Stimulated activated naive CD4-positive, alpha-beta T cell (primary cell): ENCODE measurements at places on chromosomes 6 and 20.
A peak's percentile ranks its signal among the peaks of the same experiment; 100 is the strongest.

GRCh38 chr20:9514461-9515213, at the start of gene LAMP5:
Gene LAMP5 (plus strand): TSS chr20:9514590. CDS start chr20:9514853, 263 bp downstream.
- no peak for DNase-seq

- DNase-seq: peak; percentile 22
These were observed 50.4 kb downstream of the PDE7B start for GRCh38 chr6:135901774-135902524.

DNA sequence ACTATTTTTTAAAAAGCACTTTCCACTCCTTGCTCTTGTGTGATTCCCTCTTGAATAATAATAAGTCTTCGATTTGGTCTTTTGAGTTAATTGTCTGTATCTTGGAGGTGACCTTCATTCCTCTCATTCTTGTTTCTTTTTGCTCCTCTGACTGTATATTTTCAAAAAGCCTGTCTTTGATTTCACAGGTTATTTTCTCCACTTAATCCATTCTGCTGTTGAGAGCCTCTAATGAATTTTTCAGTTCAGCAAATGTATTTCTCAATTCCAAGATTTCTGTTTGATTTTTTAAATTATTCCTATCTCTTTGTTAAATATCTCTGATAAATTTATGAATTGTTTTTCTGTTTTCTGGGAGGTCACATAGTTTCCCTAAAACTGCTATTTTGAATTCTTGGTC, 21.7 kb upstream of the KIAA1586 start:
- DNase-seq: no peak

DNA sequence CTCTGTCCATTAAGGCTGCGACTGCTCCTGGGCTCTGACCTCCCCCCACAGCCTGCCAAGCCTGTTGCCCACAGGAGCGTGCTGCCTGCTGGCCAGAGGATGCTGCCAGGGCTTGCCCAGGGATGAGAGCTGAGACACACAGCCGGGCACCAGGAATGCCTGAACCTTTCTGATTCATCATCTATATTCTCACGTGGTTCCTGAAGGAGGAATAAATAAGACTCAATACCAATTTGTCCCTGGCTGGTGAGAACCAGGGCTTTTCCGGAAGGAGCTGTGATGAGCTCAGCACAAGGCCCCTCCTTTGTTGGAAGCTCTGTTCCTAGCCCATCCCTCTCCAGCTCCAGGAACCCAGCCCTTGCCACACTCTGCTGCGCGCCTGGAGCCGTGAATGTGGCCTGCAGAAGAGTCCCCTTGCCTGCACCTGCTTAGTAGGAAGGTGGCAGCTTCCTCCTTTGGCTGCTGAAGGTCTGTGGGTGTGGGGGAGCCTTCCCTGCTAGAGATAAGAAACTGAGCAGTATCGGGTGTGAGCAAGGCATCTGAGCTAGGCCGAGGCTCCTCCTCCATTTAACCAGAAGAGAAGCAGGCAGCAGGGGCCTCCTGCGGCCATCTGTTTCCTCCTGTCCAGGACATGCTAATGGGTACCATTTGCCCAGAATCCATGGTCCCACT, 37.9 kb downstream of the SYNDIG1 start:
- DNase-seq: no peak

DNA sequence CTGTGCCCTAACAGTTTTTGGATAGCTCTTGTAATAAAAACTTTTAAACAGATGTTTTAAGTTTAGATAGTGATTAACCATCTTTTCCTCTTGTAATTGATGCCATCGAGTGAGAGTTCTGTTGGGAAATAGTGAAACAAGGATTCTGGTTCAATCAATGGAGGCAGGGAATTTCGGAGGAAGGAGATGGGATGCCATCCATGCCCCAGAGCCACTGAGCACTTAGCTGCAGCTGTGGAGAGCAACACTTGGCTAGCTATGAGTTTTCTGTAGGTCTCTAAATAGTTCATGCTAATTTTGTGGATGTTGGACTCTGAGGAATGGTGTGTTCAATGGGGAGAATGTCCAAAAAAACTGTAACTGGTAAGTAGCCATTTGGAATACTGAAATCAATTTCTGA, 16.7 kb downstream of the CBFA2T2 start:
- no peak for DNase-seq

GRCh38 chr6:150640556-150641209, 41.0 kb downstream of the PLEKHG1 start:
- no peak for DNase-seq

- no peak for DNase-seq
These were observed 24.1 kb downstream of the NPEPL1 start for GRCh38 chr20:58716476-58717277.

- DNase-seq: no peak
These were observed 29.1 kb downstream of the MRAP2 start for GRCh38 chr6:84062519-84063154.

GRCh38 chr6:33672808-33673207, 38.7 kb downstream of the UQCC2 start:
- no peak for DNase-seq

GRCh38 chr20:61055180-61056010, 196.7 kb upstream of the CDH4 start:
- no peak for DNase-seq

DNA sequence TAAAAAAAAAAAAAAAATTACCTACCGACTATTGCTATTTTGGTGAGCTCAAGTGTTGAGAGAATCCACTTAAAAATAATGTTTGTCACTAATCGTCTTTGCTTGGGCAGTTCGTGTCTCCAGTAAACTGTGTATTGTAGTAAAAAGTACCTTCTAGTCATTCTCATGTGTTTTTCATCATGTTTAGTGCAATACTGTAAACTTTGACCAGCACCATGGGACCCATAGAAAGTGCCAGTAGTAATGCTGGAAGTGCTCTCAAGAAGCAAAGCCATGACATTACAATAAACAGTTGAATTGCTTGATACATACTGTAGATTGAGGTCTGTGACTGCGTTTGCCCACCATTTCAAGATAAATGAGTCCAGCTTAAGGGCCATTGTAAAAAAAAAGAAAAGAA, 395.2 kb downstream of the BCKDHB start:
- DNase-seq: no peak

GRCh38 chr6:28011722-28012121, 54.7 kb downstream of the OR2B6 start:
- DNase-seq: no peak

DNA sequence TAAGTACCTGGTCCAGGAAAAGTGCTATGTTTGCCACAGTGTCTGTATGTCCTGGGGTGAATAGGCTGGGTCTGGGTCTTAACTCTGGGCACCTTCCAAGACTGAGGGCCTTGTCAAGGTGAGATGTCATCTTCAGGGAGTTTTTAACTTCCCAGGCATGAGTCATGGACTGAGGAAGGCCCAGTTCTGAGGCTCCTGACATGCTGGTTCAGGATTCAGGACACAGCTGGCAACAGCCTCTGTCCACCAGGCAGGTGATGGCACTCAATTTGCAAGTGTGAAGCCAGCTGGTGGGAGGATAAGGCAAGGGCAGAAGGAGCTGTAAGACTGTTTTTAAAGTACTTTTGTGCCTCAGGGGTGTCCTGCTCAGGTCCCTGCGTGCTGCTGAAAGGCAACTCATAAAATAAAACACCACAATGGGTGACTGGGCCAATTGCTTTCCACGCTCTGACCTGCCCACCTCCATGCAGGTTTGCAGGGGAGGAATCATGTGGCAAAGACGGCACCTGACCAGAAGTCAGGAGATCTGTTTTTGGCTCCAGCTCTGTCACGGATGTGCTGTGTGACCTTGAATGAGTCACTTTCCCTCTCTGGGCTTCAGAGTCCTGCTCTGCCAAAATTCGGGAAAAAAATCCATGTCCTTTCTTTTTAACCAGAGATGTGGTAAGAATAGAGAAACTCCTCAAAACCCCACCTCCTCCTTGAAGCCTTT, 4.9 kb upstream of the PACSIN1 start:
- DNase-seq: no peak

- DNase-seq: no peak
These were observed 242.3 kb upstream of the PREP start for GRCh38 chr6:105645156-105645555.

- peak; percentile 45 for DNase-seq
These were observed 17.9 kb downstream of the GNAS start for GRCh38 chr20:58870293-58871014.

- DNase-seq: no peak
These were observed 36.5 kb downstream of the AKAP12 start for GRCh38 chr6:151276112-151276740.

GRCh38 chr6:35765739-35766138, 10.7 kb upstream of the CLPSL2 start:
- no peak for DNase-seq

GRCh38 chr6:158521759-158522158, 38.1 kb upstream of the TMEM181 start:
- no peak for DNase-seq

- DNase-seq: no peak
These were observed 154.5 kb upstream of the ZNF217 start for GRCh38 chr20:53748176-53748575.

- DNase-seq: peak; percentile 12
These were observed 68.7 kb upstream of the MYL9 start for GRCh38 chr20:36472637-36473090.

- no peak for DNase-seq
These were observed 4.3 kb upstream of the ADGB start for GRCh38 chr6:146594495-146594894.

- peak; percentile 38 for DNase-seq
These were observed 15.4 kb upstream of the MAPK13 start for GRCh38 chr6:36114798-36115408.

GRCh38 chr6:108609276-108609769, 48.6 kb downstream of the FOXO3 start:
- no peak for DNase-seq

DNA sequence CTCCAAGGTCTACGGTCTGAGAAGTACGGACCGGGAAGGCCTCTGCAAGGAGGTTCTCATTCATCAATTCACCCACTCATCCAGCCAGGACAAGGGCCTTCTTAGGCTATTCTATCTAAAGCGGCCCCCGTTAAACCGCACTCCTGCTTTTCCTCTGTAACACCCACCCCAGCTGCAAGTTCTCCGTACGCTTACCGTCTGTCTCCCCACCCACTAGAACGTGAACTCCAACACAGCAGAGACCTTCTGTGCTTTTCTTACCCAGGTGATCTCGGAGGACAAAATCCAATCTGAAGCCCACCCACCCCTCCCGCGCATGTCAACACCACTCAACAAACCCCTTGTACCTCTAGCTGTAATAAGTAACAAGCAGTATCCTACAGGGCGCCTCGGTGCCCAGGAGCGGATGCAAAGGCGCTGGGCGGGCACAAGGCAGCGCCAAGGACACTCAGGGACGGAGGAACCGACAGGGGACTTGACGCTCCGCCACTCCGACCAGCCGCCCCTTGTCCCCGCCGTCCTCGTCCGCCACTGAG, 351 bp downstream of the AURKA start:
- DNase-seq: no peak

- DNase-seq: no peak
These were observed 431.8 kb upstream of the SOX4 start for GRCh38 chr6:21161707-21162106.

DNA sequence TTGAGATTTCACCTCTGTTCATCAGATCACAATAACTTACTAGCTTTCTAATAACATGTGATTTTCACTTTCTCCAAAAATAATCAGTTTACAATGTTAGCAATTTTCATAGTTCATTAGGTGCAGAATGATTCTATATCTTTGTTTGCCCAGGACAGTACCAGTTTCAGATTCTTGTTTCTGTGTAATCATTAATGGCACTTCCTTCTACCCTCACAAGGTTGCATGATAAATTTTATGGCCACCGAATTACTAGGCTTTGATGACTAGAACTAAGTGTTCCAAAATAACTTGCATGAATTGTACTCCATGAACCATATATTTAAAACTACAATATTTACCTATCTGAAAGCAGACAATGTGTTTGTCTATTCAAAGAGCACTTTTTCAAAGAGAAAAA, 442.3 kb downstream of the EPHA7 start:
- no peak for DNase-seq

DNA sequence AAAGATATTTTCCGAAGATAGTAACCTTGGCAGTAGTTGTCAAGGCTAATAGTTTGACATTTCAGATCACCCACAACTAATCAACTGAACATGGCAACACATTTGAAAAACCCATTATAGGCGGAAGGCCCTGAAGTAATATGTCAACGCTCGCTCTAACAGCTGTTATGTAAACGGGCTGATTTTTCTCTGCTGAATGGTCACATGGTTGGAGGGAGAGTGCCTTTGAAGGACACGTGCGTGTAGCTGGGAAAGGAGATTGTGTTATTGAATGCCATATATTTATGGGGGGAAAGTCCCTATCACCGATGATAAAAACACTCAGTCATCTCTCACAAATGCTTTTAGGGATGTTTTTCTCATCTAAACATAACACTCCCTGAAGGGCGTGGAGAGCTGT, 160.0 kb upstream of the RALGAPA2 start:
- no peak for DNase-seq

DNA sequence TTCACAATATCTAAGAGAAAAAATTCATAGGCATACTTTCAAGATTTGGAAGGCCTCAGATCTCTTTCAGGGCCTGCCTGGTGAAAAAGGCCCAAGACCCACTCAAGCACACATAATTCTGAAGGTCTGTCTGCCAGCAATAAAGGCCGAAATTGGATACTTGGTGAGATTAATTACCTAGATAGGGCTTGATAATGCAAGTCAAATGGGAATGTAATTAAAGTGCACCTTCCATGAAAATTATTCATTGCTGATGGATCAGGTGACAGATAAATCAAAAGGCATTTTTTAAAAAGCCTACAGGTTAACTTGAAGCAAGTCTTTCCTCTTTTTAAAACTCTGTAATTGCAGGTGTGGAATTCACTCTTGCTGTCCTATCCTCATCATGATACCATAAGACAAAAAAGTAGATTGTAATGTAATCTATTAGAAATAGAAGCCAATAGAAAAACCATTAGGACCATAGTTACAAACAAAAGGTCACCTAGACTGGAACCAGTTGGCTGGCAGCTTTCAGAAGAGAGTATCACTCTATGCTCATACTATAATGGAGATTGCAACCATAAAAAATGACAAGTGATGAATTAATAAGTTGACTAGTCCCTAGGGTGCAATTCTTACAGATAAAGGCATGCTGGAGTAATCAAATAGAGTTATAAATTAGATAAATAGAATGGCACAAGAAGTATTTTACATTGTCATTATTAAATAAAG, 77.3 kb downstream of the EPHA7 start:
- DNase-seq: no peak

- DNase-seq: no peak
These were observed 760.9 kb upstream of the FLRT3 start for GRCh38 chr20:15098351-15098750.

- DNase-seq: no peak
These were observed 192.5 kb upstream of the ECI2 start for GRCh38 chr6:4327841-4328240.

DNA sequence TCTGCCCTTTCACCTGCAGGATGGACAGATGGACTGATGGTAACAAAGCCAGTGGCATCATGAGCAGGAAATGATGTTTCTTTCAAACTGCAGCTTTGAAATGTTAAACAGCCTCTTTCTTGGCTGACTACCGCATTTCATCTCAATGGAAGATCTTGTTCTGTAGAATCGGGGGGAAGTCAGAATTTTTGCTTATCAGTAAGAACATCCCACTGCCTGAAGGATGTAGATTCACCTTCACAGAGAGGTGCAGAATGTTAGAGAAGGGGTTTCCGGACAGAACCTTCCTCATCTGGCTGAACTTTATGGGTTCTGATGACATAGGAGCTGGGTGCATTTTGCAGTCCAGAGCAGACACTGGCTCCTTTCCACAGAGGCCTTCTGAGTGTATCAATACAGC, 32.7 kb downstream of the GGTLC1 start:
- DNase-seq: no peak

GRCh38 chr6:23329086-23329485, 759.7 kb downstream of the HDGFL1 start:
- DNase-seq: no peak

- DNase-seq: no peak
These were observed 291.4 kb upstream of the RNF217 start for GRCh38 chr6:124670801-124671200.
